ENCODE measurements at places on chromosomes 12 and 14.

DNA sequence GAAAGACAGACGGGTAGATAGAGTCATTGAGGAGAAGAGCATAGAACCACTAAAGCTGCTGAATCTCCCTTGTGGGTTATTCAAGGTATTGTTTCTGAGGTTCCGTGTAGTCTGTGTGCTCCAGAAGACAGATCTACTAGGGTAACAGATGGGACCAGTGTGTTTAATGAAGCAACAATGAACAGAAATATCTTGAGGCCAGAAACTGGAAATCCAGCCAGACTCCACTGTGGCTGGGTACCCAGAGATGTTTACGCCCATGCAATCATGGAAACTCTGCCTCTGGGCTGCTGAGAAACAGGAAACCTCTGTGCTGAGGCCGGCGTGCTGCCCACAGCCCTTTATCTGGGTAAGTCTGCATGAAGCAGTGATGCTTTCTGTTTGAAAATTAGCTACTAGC lies 8.3 kb downstream of the PROX2 start:
- DNase-seq, result no peak

GRCh38 chr12:88775742-88776151 lies 195.5 kb upstream of the KITLG start:
- DNase-seq, result no peak

DNA sequence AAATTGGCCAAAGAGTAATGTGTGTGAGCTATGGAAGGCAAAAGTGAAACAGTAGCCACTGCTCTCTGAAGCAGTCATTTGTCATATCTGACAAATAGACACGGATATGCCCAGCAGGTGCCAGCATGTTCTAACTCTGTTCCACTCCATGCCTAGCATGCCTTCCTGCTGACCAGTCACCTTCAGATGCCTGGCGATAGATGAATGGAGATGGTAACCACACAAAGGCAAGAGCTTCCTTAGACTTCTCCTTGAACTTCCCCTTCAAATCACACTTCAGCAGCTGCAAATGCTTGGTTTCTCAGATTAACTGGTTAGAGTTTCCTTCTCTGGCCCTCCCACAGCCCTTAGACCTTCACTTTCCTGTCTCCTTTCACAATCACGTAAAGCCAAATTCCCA lies 429.9 kb downstream of the DAD1 start:
- no peak for DNase-seq

DNA sequence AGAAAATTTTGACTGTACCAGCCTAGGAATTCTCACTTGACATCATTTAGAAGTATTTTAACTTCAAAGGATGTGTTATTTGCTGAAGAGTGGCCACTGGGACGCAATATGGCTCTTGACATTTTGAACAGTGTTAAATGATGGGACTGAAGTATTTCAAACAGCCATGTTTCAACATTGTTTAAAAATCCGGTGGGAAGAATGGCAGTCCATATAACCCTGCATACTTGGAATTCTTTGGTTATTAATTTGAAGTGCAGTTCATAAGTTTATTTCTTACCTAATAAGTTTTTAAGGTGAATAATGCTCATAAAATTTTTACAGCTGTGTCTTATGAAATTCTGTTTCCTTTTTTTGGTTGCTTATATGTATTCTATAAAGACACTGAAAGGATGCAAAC lies 8.3 kb downstream of the TMTC2 start:
- DNase-seq, result no peak

GRCh38 chr12:57726151-57726883 lies 12.2 kb downstream of the AGAP2 start:
- peak; percentile 80 for DNase-seq

DNA sequence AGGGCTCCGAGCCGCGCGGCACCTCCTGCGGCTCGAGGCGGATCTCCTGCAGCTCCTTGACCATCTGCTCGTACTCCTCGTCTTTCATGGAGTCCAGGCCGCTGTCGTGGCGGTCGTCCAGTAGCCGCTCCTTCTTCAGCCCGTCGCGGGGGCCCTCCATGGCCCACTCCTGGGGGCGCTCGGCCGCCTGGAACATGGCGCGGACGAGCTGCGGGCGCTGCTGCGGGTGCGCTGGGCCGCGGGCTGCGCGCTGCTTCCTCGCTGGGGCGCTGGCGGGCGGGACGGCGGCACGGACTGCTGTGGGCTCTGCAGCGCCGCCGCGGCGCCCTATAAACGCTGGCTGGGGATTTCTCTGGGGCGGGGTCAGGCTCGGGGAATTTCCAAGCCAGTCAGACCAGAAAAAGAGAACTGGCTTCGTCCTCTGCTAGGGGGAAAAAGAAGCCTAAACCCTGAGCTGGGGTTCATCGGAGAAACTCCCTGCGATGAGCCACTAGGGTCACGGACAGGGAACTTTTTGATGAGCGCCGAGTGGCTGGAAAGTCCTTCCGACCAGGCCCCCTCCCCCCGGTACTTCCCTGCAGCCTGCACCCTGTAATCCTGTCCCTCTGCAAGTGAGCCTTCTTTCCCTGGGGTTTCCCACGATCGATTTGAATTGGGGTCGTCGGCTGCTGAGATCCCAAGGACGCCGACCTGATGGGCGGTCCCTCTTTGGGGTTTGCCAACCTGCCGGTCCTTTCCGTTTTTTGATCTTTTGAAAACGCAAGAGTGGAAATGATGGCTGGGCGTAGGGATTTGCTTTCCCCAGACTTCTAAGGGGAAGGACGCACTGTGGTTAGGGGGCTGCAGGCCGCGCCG lies at the start of gene NFKBIA:
NFKBIA (minus strand) TSS at position 301 of the 855 bp plus-strand sequence; CDS start at position 196, 105 bp downstream.
- peak; percentile 92 for DNase-seq

- no peak for DNase-seq
These were observed 48.3 kb downstream of the SPRING1 start for GRCh38 chr12:116689521-116689920.

DNA sequence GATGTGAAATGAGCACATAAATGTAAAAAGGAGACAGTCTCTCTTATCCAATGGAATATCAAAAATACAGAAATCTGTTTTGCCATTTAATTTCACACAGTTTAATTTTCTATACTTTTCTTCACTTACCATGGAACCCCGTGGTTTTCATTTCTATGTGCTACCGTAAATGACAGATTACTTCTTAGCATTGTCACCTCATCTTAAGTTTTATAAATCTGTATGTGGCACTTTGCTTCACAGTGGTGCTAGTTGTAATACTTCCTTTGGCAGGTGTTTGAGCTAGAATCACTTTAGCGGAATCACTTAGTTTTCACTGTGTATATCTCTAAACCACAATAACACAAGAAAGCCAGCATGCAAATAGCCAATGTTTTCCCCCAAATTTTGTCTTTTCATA lies 781.9 kb upstream of the MGAT4C start:
- DNase-seq, result no peak

DNA sequence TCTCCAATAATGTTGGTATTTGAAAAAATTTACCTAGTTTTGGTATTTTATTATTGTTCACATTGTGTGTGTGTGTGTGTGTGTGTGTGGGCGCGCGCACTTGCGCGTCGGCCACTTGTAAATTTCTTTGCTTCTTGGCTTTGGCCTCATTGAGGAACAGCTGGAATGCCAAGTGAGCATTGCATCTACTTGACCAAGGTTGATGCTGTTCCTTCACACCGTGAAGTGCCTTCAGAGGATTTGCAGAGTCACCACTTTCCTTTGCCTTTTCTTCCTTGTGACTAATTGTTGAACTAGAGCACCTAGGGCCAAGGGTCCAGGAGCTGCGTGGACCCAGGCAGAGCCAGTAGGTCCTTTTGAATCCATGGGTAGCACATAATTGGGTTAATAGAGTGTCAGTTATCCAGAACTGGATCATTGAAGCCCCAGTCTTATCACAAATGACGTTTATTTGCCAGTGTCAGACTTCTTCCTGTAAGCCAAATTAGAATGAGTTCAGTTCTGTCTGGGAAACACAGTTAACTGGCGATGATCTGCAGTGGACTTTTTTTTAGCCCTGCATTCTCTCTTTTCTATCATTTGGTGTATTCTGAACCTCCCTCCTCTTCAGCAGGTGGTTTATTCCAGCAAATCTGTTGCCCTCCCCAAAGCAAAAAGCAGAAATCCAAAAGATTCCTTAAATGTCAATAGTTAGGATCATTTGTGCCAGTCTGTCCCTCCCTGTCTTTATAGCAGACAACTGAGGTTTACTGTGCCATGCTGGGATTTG lies 2.6 kb downstream of the PPP2R5C start:
- DNase-seq, result no peak

GRCh38 chr12:9066755-9067423 lies 48.8 kb downstream of the A2M start:
- no peak for DNase-seq

DNA sequence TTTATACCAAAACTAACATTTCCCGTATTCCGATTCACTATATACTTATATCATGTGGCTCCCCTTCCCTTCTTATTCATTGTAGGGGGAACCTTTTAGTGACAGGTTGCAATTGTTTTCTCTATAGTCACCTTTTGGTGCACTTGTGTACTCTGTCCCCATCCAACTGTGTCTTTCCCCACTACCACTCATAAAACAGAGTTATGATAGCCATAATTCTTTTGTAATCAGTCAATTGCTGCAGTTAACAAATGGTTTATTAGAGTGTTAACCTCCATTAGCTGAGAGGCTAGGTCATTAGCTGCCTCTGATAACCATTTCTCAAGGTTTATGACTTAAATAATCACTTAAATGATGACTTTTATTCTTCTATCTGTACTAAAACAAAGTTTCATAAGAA lies 338.1 kb upstream of the SEL1L start:
- DNase-seq, result no peak

- no peak for DNase-seq
These were observed 158.8 kb downstream of the PHLDA1 start for GRCh38 chr12:75872762-75873161.

GRCh38 chr14:90891326-90891725 lies 75.1 kb upstream of the TTC7B start:
- DNase-seq, result no peak

GRCh38 chr12:113201187-113202177 lies 16.0 kb downstream of the RITA1 start:
- no peak for DNase-seq

- DNase-seq, result no peak
These were observed 277.9 kb downstream of the ITPR2 start for GRCh38 chr12:26555139-26555538.

DNA sequence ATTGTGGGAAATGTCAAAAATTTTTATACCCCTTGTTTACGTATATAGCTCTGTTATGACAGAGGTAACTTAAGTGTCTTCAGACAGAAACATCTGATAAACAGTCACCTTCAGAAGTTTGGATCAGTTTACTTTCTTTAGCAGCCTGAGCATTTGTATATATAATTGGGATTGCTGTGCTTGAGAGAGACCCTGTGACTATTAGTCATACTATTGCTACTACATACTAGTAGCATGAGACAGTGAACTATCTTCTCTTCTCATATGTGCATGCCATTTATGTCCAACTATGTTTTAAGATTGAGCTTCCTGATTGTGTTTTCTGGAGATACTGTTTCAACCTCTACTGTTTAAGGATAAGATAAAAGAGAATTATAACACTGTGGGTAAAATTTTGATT lies 101.5 kb downstream of the PDE6H start:
- no peak for DNase-seq

DNA sequence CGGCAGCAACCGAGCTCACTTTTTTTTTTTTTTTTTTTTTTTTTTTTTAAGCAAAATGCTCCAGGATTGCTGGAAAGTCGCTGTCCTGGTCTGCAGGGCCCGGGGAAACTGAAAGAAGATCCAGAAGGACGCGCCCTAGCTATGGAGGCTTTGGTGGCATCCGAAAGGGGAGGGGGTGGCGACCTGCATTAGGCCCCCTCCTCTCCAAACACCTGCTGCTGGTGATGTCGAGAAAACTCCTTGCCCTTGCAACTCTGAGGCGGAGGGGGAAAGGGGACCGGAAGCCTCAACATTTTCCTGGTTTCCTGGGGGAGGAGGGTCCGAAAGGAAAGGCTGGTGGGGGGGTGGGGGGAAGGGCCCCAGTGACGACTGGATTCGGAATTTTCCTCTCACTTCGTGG lies 421.1 kb downstream of the VRK1 start:
- DNase-seq, result peak; percentile 35

GRCh38 chr12:79645235-79645630 lies 45.5 kb downstream of the PAWR start:
- DNase-seq, result no peak

DNA sequence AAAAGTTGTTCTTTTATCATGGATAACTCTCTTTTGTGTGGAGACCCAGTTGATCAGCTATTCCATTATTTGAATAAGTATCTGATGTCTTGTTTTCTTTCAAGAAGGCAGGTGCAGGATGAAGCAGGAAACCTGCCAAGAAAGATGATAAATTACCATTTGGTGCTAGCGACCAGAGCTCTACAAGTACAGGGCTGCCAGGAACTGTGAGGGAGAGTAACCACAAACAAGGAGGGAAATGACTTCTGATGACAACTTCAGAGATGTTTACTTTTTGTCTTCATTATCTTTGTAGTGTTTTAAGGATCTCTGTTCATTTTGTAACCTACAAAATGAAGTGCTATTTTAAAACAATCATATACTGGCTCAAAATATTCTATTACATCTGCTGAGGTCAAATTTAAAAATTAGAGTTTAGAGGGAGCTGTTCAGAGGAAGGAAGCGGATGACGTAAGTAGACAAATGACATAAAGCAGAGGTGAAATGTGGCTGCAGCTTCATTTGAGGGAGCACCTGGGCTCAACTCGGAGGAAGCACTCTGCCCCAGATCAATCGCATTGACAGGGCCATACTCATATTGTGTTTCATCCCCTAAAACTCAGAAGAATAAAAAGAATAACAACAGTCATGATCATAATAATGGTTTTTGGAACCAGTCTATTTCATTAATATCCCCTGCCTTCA lies 226.8 kb downstream of the C12orf42 start:
- no peak for DNase-seq

DNA sequence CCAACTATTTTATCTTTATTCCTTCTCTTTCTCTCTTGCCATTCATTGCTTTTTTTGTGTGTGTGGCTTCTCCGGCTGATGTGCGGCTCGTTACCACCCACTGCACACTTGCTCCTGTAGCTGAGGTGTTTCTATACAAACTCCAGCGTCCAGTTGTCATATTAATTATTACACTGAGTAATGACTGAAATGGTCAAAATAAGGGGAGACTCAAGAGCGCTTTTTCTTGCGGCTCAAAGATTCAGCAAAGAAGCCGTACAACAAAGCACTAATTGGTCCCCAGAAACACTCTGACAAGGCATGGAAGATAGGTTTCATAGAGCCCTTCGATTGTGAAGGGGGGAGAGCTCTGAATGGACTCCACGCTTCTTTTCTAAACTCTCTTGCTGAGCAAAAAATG lies 5.6 kb upstream of the ASCL1 start:
- no peak for DNase-seq

DNA sequence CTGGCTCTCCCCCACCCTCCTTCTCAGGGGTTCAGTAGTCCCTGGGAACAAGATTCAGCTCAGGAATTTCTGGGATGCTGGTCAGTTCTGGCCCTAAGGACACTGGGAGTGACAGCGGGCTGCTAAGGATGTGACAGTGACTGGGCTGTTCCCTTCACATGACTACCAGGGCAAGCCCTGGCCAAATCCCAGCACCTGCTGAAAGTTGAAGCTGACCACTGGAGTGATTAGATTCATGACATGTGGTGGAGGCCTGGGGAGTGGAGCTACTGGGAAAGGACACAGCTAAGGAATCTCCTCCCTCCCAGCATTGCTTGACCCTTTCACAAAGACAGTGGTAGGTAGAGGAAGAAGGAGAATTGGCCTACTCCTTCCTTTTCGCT lies 204.9 kb downstream of the DAD1 start:
- no peak for DNase-seq

GRCh38 chr12:58028294-58028693 lies 86.9 kb downstream of the ATP23 start:
- no peak for DNase-seq
